Left lung (tissue), 14 donors: ENCODE measurements at places on chromosomes 12 and 14. TPM values are rescaled to one million over a fixed set of nuclear protein-coding genes. Genes with fewer than 3 reads are reported as not detected.

DNA sequence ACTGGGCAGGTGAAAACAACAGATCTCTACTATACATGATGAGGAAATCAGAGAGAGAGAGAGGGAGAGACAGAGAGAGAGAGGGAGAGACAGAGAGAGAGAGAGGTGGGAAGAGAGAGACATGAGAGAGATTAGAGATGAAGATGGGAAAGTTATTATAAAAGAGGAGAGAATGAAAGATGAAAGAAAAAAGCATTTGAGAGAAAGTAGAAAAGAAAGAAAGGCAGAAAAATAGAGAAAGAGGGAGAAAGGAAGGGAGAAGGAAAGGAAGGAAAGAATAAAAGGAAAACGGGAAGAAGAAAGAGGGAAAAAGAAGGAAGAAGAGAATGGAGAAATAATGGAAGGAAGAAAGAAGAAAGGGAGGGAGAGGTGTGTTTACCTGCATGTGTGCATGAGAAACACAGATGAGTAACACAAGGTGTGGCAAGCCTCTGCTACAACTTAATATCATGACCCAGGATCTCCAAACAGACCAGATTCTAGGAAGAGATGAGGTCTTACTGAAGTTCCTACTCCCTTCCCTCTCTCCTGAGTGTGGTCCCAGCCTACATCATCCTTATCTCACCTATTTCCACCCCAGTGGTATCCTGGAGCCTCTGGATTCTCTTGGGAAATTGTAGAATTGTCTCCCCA, 176.3 kb downstream of the C12orf75 start:
- no peaks in the 10 kb centered on the region for H3K36me3 ChIP-seq
- no peak overlapping the region for H3K27ac ChIP-seq
- no peak overlapping the region for H3K4me3 ChIP-seq
- DNase-seq = no peak

The MAP3K9 gene
- total RNA-seq = 10.7 TPM

DNA sequence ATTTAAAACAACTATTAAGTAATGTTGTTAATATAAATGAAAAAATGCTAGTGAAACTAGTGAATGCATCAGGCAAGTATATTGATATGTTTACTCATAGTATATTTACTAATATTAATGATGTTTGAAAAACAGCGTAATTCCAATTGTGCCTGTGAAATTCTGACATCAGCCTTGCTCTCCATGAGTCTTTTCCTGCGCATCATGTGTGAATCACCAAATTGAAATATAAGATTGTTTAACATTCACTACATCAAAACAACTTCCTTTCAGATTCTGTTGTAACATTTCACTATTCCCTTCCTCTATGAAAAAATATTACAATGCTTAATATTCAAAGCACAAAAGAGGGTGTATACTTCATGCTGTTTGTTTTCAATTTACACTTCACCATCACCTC, 1995.9 kb upstream of the SEL1L start:
- no peaks in the 10 kb centered on the region for H3K36me3 ChIP-seq
- no peaks in the 10 kb centered on the region for H3K27me3 ChIP-seq
- no peaks in the 10 kb centered on the region for H3K4me1 ChIP-seq
- H3K4me3 ChIP-seq = no peak overlapping the region
- no peak overlapping the region for H3K27ac ChIP-seq
- no peak for DNase-seq

DNA sequence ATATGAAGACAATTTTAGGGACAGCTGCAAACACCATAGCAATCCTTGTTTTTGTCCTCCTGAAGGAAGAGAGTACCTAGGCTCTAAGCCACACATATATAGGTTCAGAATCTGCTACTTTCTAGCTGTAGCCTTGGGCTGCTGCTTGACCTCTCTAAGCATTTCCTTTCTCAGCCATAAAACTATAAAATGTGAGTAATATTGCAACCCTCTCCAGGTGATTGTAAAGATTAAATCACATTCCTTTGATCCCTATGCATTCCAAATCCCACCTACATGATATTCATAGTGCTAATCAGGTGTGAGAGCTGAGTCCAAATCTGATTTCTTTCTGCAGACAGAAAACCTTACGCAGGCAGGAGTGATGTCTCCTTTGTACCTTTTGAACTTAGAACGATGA, 913.5 kb downstream of the VRK1 start:
- H3K27me3 ChIP-seq = no peaks in the 10 kb centered on the region
- no peak for DNase-seq
- no peaks in the 10 kb centered on the region for H3K36me3 ChIP-seq

- H3K27ac ChIP-seq = no peak overlapping the region
- no peak for DNase-seq
- peaks cover 44% of the 10 kb centered on the region for H3K4me1 ChIP-seq
- no peak overlapping the region for H3K4me3 ChIP-seq
Measured at GRCh38 chr12:14965221-14965620, 3.8 kb upstream of the ARHGDIB start.

GRCh38 chr14:68235011-68235410, 415.4 kb downstream of the RAD51B start:
- H3K4me1 ChIP-seq = peaks cover 12% of the 10 kb centered on the region
- no peaks in the 10 kb centered on the region for H3K36me3 ChIP-seq
- no peak overlapping the region for H3K27ac ChIP-seq
- no peak for DNase-seq
- no peaks in the 10 kb centered on the region for H3K27me3 ChIP-seq
- H3K4me3 ChIP-seq = no peak overlapping the region

DNA sequence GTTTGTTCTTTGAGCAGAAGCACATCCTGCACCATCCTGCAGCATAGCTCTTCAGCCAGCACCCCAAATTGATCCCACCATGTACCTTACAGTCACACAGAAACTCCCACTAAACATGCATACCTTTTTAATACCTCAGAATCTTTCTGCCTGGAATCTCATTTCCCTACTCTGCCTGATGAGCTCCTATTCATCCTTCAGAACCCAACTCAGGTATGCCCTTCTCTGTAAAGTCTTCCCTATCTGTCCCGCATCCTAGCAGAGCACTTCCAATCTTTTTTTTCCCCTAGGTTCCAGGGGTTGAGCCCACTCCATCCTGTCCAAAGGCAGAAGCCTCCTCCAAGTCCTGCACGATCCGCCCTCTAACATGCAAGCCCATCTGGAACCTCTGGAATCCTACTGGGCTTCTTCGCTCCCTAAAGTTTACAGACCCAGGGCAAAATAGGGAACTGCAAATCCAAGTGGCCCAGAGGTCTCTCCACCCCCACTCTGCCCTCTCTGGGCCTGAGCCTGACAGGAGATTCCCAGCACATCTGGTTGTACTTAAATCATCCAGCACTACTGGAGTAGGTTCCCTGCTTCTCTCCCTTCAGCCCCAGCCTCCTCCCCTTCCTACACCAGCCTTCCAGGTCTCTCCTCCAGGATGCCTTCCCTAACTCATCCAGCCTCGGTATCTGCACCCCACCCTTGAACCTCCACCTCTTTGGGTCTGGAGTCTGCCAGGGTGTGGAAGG, 4.1 kb upstream of the FIGNL2 start:
- no peak overlapping the region for H3K4me3 ChIP-seq
- H3K36me3 ChIP-seq = no peaks in the 10 kb centered on the region
- no peak for DNase-seq
- H3K27ac ChIP-seq = no peak overlapping the region
- peaks cover 50% of the 10 kb centered on the region for H3K27me3 ChIP-seq

DNA sequence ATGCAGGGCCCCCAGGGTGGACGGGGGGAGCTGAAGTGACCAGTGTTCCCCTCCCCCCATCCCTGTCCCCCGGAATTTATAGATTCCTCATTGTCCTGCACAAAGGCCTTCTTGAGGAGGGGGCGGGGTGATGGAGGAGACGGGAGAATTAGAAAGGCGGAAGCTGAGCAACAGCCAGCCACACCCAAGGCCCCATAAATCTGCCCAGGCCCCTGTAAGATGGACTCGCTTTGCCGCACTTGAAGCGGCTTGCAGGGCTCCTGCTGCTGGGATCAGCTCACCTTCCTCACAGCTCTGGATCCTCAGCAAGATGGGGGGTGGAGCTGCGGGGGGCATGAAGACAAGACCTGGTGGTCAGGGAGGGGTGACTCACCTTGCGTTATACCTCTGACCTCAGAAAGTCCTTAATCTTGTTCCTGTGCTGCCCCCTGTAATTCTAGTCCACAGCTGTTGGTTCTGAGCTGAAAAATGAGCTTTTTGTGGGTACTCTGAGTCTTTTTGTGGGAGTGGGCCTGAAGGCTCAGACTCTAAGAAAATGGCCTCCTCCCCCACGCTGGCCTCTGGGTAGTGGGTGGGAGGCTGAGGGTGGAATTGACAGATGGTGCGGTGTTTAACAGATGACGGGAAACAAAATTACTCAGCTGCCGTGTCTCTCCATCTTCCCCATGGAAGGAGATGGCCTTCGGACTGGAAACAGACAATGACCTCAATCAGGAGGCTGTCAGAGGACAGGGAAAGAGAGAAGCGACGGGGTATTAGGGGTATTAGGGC, 15.8 kb upstream of the ANKRD33 start:
- H3K27ac ChIP-seq = no peak overlapping the region
- peaks cover 9% of the 10 kb centered on the region for H3K4me1 ChIP-seq
- no peak for DNase-seq

The EID3 gene
- 2.9 TPM for total RNA-seq

DNA sequence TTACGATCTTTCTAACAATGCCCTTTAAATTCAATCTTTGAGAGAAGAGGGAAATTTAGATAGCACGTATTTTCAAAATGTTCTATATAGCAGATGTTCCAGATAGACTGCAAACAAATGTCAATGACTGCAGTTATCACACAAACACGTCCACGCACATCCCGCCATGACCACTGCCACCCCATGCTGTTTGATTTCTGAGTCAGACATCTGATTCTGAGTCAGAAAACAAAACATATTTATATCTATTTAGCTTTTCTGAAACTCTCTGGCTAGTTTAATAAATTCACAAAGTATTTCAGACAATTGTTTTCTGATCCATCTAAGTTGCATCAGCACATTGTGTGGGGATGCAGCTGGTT, 105.9 kb upstream of the BCAT1 start:
- H3K4me1 ChIP-seq = peaks cover 41% of the 10 kb centered on the region
- H3K36me3 ChIP-seq = no peaks in the 10 kb centered on the region
- no peak overlapping the region for H3K27ac ChIP-seq
- no peaks in the 10 kb centered on the region for H3K27me3 ChIP-seq
- peak overlapping the region; percentile 41 for H3K4me3 ChIP-seq

- DNase-seq = peak; percentile 37
- no peaks in the 10 kb centered on the region for H3K36me3 ChIP-seq
- no peak overlapping the region for H3K27ac ChIP-seq
- H3K27me3 ChIP-seq = no peaks in the 10 kb centered on the region
- no peak overlapping the region for H3K4me3 ChIP-seq
Measured at GRCh38 chr12:25151476-25151875, 43.5 kb downstream of the DNAI7 start.

DNA sequence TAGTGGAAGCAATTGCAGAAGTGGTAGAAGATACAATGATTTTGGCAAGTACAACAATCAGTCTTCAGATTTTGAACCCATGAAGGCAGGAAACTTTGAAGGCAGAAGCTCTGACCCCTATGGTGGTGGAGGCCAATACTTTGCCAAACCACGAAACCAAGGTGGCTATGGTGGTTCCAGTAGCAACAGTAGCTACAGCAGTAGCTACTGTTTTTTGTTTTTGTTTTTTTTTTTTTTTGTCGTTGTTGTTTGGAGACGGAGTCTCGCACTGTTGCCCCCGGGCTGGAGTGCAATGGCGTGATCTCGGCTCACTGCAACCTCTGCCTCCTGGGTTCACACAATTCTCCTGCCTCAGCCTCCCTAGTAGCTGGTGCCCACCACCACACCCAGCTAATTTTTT, 47.4 kb downstream of the IFNG-AS1 start:
- no peak overlapping the region for H3K27ac ChIP-seq
- no peak for DNase-seq
- H3K4me3 ChIP-seq = no peak overlapping the region
- no peaks in the 10 kb centered on the region for H3K4me1 ChIP-seq

DNA sequence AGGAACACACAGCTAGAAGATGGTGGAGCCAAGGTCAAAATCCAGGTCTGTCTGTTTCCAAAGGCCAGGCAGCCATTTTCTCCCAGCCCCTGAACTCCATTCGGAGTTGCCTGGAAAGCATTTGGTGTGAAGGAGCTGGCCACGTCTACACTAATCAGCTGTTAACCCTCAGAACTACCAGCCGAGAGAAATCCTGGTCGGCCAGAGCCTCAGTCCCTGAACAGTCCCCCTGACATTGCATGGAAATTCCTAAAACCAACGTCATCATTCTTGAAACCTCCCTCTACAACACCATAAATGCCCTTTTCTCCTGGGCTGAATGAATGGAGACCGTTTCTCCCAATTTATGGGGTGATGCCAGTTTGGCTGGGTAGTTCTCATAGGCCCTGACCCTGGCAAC, 245.6 kb downstream of the SLC41A2 start:
- no peaks in the 10 kb centered on the region for H3K36me3 ChIP-seq
- H3K4me3 ChIP-seq = no peak overlapping the region
- H3K27me3 ChIP-seq = no peaks in the 10 kb centered on the region

DNA sequence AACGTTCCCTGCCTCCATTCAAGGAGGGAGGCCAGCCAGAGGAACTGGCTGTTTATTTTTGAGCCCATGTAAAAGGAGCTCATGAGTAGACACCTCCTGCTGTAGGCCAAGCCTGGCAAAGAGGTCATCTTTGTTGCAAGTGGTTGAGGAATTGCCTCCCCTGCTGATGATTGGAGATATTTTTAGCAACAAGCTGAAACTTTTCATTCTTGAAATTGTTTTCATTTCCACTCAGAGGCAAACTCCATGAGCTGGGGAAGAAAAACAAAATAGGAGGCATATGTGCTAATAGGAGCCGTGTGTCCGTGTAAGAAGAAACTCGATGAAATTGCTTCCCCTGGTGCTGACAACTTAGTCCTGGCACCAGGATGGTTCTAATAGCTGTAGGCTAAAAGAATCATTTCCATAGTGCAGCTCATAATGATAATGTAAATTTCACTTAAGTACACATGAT, 440.1 kb upstream of the FAR2 start:
- no peaks in the 10 kb centered on the region for H3K36me3 ChIP-seq
- no peak for DNase-seq
- H3K27ac ChIP-seq = no peak overlapping the region
- H3K4me3 ChIP-seq = no peak overlapping the region
- H3K27me3 ChIP-seq = no peaks in the 10 kb centered on the region

The KCNJ8 gene
- total RNA-seq = 14.3 TPM

GRCh38 chr14:63296060-63296563, 22.6 kb downstream of the GPHB5 start:
- no peak for DNase-seq
- H3K4me1 ChIP-seq = no peaks in the 10 kb centered on the region
- no peak overlapping the region for H3K4me3 ChIP-seq
- no peaks in the 10 kb centered on the region for H3K27me3 ChIP-seq
- H3K27ac ChIP-seq = peak overlapping the region; percentile 75

GRCh38 chr12:123122626-123123025, 28.3 kb downstream of the PITPNM2 start:
- no peak for DNase-seq
- H3K36me3 ChIP-seq = no peaks in the 10 kb centered on the region
- no peaks in the 10 kb centered on the region for H3K27me3 ChIP-seq
- no peak overlapping the region for H3K4me3 ChIP-seq
- peak overlapping the region; percentile 0 for H3K27ac ChIP-seq
- peaks cover 7% of the 10 kb centered on the region for H3K4me1 ChIP-seq
